ENCODE measurements at places on chromosomes 5 and 9.
A peak's percentile ranks its signal among the peaks of the same experiment; 100 is the strongest.

GRCh38 chr5:106749826-106750225 lies 920.9 kb downstream of the EFNA5 start:
- no peak for DNase-seq

- no peak for DNase-seq
These were observed 560.3 kb upstream of the KLF4 start for GRCh38 chr9:108049671-108050494.

DNA sequence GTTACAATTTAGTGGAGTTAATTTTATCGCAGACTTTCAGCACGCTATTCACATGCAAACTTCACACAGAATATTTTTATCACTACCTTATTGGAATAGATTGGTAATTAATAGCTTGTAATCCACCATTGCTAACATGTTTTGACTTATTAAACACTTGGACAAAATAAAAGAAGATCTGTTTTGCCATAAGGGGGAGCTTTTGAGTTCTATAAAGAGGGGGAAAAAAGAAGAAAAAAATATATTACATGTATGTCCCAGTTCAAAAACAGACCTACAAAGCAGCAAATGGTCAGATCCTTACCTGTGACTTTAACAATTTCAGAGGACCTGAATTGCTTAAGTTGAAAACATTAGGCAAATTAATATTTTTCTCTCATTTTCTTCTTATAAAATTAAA lies 1.2 kb upstream of the PAPPA start:
- DNase-seq: no peak

DNA sequence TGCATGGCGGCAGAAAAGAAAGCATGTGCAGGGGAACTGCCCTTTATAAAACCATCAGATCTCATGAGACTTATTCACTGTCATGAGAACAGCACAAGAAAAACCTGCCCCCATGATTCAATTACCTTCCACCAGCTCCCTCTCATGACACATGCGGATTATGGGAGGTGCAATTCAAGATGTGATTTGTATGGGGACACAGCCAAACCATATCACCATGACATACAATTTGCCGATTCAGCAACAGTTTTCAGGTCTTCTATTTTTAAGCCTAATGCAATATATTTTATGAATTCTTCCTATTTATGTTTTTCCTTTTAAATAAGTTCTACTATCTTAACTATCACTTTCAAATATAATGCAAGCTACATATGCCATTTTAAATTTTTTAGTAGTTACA lies 90.8 kb upstream of the CCDC152 start:
- no peak for DNase-seq

GRCh38 chr5:72353046-72353445 lies 32.9 kb downstream of the PTCD2 start:
- peak; percentile 10 for DNase-seq

GRCh38 chr9:107390279-107390678 lies 99.3 kb downstream of the KLF4 start:
- DNase-seq: no peak

GRCh38 chr5:123059455-123059854 lies 22.9 kb upstream of the PPIC start:
- no peak for DNase-seq

- no peak for DNase-seq
These were observed 209.3 kb downstream of the PALM2AKAP2 start for GRCh38 chr9:109989296-109989695.

DNA sequence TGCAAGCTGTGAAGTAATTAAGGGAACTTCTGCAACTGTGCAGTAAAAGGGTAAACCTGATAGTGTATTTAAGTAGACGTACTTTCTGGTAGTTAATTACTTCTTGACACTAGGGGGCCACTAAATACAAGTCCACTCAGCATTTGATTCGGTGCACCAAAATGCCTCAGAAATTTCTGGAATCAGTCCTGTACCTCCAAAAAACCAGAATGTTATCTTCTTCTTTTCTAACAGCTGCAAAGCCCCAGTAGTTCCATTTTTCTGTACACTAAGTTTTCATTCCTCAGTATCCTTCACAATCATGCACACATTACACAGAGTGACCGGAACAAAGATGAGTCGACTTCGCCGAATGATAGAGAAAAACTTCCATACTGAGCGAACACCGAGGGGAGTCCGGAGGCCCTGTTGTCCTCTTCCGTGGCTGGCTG lies 484 bp downstream of the GFM2 start:
- no peak for DNase-seq

DNA sequence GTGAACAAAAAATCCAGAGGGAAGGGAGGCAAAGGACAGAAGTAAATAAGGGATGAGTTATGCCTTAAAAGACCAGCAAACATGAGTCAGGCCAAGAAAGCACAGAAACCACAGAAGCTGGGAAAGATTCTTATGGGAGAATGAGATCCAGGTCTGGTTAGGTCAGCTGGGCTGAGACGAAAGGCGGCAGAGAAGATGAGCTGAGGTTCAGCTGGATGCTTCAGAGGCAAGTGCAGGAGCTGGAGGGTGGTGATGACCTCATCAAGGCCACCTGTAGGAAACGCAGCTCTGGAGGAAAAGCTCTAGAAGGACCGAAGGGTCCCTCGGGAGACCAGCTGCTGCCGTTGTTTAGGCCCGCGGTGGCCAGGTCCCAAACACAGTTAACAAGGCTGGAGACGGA lies 152.0 kb downstream of the MYO10 start:
- DNase-seq: no peak

DNA sequence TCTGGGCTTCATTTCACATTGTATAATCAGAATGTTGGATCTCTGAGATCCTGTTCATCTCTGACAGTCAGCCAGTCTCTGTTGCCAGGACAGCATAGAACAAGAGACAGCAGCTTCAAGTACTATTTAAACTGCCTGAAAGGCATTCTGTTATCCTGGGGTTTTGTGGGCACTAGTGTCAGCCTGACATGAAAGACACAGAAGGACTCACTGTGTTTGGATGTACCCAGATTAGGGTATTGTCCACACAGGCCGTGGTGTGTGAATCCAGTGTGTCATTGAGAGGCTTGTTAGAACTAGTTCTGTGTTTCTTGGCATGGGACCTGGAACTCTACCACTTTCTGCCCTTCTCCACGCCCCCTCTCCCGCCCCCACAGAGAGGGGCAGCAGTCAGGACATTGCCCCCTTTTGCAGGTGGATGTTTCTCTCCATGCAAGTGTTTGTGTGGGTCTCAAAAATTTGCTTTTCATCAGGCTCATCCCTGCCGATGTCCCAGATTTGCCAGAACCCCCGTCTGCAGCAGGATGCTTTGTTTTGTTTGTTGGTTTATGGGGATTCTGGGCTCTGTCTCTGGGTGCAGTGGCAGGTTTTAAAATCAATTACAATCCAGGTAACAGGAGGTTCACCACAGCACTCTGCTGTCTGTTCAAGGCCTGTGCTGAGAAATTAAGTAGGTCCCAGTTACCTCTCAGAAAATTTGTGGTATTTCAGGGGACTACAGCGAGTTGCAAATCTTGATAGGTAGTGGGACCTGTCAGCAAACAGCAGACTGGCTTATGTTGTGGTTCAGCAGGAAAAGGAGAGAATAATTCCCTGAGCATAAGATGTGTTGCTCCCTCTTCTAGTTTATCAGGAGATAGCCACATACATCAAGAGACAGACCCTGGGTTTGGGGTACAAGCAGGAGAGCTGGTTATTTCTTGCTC lies 144.6 kb downstream of the DOCK2 start:
- DNase-seq: no peak

DNA sequence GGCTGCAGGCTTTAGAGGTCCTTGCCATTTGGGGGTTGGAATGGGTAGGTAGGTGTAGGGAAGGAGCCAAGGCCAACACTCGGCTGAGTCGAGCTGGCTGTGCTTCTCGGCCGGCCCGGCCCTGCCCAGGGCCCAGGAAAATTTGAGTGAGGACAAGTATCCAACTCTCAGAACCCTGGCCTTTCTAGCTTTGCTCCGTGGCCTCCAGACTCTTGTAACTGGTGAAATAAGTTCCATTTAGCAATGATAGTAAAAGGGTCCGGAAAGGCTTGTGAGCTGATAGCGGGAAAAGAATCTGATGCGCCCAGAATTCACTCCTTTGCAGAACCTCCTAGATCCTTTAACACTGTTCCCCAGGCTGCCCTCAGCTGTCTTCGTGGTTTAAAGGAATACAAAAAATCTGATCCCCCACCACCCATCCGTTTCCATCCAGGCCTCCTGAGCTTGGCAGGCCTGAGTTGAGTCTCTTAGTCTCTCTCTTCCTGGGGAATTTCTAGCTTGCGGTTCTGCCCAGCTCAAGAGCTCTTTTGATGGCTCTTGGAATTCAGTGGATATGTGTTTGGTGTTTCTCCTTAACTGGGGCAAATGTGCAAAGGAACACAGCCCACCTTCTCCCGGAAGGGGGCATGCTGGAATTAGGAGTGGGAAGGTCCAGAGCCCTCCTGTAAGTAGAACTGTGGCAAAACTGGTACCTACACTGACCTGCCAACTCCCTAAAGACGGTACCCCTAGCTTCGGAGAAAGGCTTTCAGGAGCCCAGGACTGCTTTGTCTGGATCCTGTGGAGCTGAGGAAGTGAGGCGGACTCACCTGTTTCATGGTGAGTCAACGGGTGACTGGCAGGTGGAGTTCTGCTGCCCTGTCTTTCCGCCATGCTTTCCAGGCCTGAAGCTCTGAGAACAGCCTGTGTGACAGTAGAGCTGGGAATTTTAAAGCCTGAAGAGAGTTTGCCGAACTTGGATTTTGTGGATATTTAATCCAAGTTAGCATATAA lies 1.7 kb downstream of the DMRT3 start:
- DNase-seq: no peak

DNA sequence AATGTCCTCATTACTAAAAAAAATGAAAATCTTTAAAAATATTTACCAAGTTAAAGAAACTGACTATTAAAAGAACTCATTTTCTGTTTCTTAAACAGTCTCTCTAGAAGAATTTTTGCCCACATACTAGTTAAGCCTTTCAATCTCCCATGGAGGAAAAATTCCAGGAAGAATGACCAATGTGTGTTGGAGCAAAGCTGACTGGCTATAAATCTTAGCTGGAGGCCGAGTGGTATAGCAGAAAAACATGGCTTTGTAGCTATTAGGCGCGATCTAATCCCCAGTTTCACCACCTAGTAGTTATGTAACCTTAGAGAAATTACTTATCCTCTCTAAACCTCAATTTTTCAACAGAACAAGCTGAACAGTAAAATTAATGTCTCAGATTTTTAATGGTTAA lies 135.5 kb upstream of the PRLR start:
- DNase-seq: no peak

DNA sequence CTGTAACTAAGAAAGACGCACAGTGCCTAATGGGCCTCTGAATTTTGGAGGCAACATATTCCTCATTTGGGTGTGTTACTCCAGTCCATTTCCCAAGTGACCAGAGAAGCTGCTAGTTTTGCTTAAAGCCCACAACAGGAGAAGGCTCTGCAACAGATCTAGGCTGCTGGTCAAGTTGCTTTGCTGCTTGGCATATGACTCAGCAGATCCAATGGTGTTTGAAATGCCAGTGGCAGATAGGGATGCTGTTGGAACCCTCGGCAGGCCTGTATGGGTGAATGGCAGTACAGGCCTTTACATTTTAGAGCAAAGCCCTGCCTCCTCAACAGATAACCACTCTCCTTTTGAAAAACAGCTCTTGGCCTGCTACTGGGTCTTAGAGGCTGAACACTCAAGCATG lies 36.2 kb upstream of the ROR2 start:
- DNase-seq: no peak

DNA sequence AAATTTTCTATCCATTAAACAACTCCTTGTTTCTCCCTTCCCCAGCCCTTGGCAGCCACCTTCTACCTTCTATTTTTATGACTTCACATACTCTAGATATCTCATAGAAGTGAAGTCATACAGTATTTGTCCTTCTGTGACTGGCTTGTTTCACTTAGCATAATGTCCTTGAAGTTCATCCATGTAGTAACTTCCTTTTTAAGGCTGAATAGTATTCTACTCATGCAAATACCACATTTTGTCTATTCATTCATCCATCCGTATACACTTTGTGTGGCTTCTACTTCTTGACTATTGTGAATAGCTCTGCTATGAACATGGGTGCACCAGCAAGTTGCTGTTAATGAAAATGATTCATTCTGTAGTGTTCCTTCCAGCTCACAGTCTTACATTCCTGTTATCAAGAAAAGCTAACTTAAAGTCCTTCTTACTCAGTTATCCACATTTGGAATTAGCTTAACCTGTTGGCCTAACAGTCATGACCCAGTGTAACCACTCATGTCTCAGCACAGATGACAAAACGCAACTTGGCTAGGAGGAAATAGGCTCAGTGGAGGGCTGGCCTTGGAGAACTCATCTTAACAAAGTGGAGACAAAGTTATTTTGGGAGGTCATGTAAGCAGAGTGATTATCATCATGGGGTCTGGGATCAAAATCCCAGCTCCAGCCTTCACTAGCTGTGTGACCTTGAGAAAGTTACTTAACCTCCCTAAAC lies 129.7 kb upstream of the MAP3K1 start:
- no peak for DNase-seq

GRCh38 chr5:148913985-148914431 lies 87.6 kb downstream of the ADRB2 start:
- no peak for DNase-seq

- DNase-seq: no peak
These were observed 8.0 kb upstream of the HABP4 start for GRCh38 chr9:96441798-96442445.

DNA sequence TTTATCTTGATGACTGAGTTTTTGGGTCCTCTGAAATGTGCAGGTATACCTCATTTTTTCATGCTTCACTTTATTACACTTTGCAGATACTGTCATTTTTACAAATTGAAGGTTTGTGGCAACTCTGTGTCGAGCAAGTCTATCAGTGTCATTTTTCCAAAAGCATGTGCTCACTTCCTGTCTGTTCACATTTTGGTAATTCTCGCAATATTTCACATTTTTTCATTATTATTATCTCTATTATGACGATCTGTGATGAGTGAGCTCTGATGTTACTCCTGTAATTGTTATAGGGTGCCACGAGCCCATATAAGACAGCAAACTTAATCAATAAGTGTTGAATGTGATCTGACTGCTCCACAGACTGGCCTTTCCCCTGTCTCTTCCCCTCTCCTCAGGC lies 73.4 kb upstream of the FBXW11 start:
- no peak for DNase-seq

DNA sequence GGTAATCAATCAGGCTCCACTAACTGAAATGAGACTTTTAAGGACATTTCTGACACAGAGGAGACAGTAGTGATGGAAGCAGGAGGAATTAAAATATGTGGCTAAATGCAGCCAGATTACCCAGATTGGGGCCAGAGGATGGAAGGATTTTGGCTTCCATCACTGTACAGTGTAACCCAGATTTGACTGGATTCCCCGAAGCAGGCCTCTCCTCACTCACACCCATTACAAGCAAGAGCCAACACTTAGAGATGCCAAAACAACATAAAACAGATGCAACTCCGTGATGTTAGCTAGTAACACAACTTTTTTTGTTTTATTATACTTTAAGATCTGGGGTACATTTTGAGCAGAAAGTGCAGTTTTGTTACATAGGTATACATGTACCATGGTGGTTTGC lies 17.6 kb downstream of the TEK start:
- DNase-seq: no peak

All from AG09319 (cell line).